GM23248 (cell line): ENCODE measurements at places on chromosomes 7 and 10.

DNA sequence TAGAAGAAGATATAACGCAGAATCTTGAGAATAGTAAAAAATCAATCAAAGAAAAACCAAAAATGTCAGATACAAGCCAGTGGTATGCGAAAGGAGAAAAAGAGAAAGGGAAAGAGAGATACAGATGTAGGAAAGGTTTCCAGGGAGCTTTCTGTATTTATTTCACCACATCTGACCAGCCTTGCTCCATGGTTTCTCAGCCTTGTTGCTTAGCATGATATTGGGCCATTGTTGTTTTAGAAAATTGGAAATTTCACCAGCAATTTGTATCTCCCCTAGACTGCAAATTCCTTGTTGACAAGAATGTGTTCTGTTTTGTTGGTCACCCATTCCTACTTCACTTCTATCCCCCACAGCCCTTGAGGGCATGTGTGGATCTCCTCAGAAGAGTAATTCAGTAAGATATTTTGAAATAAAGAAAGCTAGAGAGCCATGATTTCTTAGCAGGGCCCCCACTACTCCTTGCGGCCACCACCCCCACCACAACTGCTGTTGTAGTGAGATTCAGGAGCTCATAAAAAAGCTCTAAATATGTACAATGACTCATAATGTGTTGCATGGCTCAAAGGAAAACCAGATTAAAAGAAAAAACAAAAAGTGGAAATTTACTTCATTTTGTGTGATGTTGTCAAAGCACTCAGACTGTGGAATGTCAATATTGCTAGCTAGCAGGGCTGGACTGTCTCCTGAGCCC is 138.7 kb downstream of the CHRM2 start:
- peak; percentile 40 for DNase-seq

GRCh38 chr10:79402625-79402946 is 42.8 kb downstream of the ZCCHC24 start:
- DNase-seq: no peak

- DNase-seq: no peak
These were observed 7.6 kb upstream of the MRC1 start for GRCh38 chr10:17801507-17801906.

DNA sequence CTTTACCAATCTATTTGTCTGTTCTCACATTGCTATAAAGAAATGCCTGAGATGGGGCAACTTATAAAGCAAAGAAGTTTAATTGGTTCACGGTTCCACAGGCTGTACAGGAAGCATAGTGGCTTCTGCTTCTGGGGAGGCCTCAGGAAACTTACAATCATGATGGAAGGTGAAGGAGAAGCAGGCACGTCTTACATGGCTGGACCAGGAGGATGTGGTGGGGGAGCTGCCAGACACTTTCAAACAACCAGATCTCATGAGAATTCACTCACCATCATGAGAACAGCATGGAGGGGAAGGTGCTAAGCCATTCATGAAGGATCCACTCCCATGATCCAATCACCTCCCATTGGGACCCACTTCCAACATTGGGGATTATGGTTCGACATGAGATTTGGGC is 64.8 kb upstream of the SEPHS1 start:
- no peak for DNase-seq

DNA sequence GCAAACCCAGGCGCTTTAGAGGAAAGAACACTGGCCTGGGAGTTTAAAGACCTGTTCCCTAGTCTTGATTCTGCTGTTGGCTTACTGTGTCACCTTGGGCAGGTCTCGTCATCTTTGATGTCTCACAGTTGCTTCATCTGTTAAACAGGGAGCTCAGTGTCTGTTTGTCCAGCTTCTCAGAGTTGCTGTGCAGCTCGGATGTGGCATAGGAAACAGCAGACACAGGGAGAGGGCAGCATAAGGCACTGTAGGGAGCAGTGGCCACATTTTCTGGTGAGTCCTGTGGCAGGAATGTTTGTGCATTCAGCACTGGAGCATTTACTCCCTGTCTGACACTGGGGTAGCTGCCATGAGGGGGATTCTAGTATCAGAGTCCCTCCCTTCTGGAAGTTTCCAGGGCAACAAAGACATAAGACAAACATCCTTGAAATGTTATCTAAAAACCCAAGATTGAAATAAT is 2.0 kb downstream of the REPIN1 start:
- peak; percentile 71 for DNase-seq
